T1000 (cell line): ENCODE measurements at places on chromosomes 16 and 17.

- DNase-seq, result no peak
These were observed 3.5 kb downstream of the SEC14L1 start for GRCh38 chr17:77144227-77144626.

GRCh38 chr17:37481001-37481665 lies 8.6 kb upstream of the DUSP14 start:
- DNase-seq, result no peak

GRCh38 chr17:48134912-48135480 lies 27.4 kb downstream of the SNX11 start:
- no peak for DNase-seq

DNA sequence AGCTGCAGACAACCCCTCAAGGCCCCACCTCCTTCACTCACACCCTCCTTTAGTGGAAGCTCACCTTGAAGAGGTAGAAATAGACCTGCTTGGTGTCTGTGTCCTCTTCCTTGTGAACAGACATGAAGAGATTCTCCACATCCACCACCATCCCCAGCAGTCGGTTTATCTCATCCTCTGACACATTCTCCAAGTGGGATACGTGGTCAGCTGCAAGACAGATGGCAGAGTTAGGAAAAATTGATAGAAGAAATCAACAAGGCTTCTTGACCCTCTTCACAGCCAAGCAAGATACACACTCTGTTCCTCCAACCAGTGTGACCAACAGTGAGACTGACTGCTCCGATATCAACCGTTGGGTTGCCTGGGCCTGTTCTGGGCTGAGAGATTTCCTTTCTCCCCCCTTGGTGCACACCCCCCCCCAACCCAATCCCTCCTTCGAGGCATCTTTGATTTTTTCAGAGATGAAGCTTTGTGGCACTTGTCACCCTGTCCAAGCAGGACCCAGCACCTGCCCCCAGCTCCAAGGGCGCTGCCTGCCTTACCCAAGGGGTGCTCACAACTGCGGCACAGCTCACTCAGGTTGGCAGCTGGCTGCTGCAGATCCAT lies 902 bp downstream of the KAT2A start:
- no peak for DNase-seq

DNA sequence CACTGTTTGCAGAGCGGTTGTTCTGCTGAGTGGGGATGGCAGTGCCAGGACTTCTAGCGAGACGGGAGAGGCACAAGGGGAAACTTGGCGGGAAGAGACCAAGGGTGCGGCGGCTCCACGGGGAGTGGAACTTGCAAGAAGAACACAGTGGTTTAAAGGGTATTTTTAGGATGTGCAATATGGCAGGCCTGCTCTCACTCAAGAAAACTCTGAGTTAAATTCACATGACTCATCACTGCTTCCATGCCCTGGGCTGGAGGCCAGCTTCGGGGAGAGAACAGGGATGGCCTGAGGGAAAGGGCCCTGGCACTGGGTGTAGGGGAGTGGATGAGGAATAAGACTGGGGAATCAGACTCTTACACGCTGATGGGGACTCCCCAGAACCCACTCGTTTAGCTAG lies 13.3 kb upstream of the CD300LD start:
- DNase-seq, result no peak

GRCh38 chr17:48541036-48541576 lies 3.8 kb downstream of the HOXB2 start:
- no peak for DNase-seq

GRCh38 chr17:9693755-9694154 lies 48.4 kb downstream of the USP43 start:
- DNase-seq, result no peak

GRCh38 chr16:9297437-9298113 lies 206.1 kb downstream of the HAPSTR1 start:
- no peak for DNase-seq

DNA sequence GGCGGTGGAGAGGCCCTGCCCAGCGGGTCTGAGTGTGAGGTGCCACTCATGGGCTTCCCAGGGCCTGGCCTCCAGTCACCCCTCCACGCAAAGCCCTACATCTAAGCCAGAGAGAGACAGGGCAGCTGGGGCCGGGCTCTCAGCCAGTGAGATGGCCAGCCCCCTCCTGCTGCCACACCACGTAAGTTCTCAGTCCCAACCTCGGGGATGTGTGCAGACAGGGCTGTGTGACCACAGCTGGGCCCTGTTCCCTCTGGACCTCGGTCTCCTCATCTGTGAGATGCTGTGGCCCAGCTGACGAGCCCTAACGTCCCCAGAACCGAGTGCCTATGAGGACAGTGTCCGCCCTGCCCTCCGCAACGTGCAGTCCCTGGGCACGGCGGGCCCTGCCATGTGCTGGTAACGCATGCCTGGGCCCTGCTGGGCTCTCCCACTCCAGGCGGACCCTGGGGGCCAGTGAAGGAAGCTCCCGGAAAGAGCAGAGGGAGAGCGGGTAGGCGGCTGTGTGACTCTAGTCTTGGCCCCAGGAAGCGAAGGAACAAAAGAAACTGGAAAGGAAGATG lies 11.2 kb downstream of the VASN start:
- no peak for DNase-seq

GRCh38 chr16:35525979-35526590 lies 2066.7 kb downstream of the TP53TG3F start:
- DNase-seq, result no peak

GRCh38 chr17:47717261-47717697 lies 15.8 kb upstream of the TBX21 start:
- no peak for DNase-seq

DNA sequence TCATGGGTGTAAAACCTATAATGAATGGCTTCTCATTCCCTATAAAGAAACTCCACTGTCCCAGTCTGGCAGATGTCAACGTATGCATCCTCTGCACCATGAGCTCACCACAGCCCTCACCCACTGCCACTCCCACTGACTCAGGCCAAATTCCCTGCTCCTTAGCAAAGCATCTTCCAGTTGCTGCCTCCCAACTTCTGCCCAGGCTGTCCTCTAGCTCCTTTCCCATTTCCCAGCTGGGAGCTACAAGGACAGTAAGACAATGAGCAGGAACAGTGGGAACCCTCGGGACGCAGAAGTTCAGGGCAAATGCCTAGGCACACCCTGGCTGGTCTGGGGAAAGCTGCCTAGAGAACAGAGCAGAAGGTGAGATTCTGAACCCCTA lies 9.1 kb upstream of the THAP11 start:
- DNase-seq, result no peak

DNA sequence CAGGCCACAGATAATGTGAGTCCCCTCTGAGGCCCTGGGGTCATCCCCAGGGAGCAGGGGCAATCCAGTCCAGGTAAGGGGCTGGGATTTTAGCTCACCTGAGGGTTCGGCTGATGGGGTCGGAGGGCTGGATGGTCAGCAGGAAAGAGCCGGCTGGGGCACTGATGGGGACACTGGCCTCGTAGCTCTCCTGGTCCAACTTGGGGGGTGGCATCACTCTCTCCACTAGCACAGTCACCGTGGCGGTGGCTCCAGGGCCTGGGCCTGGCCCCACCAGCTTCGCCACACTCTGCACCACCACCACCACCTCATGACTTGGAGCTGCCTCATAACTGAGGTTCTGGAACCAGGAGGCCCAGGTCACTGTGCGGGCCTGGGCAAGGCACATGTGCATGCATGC lies 6.9 kb downstream of the CDH16 start:
- no peak for DNase-seq

- no peak for DNase-seq
These were observed 9.4 kb upstream of the CPSF4L start for GRCh38 chr17:73271072-73271471.

DNA sequence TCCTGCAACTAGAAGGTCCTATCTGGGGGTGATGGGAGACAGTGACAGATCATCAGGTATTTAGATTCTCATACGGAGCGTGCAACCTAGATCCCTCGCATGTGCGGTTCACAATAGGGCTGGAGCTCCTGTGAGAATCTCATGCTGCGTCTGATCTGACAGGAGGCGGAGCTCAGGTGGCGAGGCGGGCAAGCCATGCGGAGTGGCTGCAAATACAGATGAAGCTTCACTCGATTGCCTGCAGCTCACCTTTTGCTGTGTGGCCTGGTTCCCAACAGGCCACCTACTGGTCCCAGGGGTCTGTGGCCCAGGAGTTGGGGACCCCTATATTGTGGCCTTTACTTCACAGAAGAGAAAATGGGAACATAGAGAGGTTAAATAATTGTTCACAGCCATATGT lies 200.4 kb downstream of the IRF8 start:
- no peak for DNase-seq

DNA sequence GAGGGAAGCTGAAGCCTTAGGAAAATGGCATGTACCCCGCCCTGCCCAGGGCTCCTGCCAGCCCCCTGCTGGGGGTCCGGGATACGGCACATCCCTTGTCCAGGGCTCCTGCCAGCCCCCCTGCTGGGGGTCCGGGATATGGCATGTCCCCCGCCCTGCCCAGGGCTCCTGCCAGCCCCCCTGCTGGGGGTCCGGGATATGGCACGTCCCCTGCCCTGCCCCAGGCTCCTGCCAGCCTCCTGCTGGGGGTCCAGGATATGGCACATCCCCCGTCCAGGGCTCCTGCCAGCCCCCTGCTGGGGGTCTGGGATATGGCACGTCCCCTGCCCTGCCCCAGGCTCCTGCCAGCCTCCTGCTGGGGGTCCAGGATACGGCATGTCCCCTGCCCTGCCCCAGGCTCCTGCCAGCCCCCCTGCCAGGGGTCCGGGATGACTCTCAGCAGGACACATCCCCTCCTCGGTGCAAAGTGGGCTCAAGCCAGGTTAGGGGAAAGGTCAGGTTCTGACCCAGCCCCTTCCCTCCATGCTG lies 43.2 kb downstream of the RPH3AL start:
- DNase-seq, result no peak

DNA sequence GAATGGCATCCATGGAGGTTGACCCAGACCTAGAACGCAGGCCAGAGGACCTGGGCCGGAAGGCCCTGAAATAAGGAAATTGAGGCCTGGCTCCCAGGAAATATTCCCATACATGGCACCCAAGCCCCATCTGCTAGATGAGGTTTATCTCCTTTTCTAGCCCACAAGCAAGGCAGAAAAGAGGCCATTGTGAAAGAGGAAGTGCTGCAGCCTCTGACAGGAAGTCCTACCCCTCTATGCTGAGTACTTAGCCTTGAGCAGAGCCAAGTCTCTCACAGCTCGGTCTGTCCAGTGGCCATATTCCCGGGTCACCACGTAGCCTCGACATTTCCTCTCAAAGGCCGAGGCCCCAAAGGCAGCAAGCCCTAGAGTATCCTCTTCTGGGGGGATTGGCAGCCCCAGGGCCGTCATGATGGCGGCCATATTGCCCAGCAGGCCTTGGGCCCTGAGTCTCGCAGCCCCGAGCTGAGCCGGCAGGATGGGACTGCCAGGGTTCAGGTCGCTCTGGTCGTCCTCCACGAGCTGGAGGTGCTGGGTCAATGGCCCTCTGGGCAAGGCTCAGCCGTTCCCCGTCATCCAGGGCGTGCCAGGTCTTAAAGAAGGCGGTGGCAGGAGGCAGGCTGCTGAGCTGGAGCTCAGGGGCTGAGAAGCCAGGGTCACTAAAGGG lies 7.8 kb downstream of the CTF1 start:
- no peak for DNase-seq

- no peak for DNase-seq
These were observed 86.5 kb downstream of the SNX29 start for GRCh38 chr16:12063004-12063395.

GRCh38 chr17:30808785-30809286 lies 15.7 kb downstream of the CRLF3 start:
- DNase-seq, result no peak

DNA sequence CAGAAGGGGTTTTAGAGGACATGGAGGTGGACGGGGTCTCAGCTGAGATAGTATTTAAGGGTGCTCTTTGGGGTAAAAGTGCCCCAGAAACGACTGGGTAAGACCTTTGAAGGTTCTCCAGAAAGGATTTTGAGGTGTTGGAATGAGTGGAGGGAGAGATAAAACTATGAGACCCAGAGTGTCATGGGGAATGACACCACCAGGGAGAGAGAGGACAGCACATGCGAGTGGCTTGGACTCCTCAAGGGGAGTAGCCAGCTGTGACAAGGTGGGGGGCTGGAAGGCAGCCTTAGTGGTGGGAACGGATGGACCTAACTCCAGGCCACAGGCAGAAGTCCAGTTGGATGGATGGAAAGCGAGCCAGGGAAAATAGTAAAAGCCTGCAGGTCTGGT lies 19.2 kb upstream of the PITPNM3 start:
- no peak for DNase-seq

- no peak for DNase-seq
These were observed 22.1 kb upstream of the MTMR4 start for GRCh38 chr17:58536542-58536941.

DNA sequence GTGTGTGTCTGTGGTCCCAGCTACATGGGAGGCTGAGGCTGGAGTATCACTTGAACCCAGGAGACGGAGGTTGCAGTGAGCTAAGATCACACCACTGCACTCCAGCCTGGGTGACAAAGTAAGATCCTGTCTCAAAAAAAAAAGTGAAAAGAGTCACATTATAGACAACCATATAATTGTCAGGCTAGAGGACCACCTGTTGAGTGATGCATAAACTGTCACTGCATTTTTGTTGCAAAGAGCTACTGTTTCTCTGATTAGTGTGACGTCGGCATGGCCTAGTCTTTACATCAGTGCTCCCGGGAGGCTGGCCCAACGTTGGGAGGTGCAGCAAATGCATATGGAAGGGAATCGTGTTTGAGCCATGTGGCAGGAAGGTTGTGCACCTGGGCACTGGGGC lies 50.2 kb downstream of the CLEC16A start:
- no peak for DNase-seq

DNA sequence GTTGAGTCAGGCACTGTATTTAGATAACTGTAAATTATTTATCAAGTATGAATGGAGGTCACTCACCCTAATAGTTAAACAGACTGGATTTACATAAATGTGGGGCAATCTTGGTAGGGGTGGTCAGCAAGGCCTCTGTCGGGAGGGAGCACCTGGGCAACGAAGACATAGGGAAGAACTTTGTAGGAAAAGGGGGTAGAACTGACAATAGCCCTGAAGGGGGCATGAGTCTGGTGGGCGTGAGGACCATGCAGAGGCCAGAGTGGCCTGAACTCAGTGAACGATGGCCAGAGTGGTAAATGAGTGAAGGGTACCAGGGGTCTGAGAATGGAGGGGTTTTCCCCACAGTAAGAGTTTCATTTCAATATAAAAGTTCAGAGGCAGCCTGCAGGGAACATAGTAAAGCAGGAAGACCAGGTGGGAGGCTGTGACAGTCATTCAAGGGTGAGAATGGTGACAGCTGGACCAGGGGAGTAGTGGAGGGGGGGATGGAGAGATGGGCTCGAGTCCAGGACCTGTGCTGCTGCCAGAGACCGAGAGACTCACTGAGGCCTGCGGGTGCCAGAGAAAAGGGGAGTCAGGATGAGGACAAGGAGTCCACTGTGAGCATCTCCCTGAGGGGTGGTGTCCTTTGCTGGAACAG lies 2.9 kb downstream of the C17orf67 start:
- DNase-seq, result no peak

- no peak for DNase-seq
These were observed 54.0 kb downstream of the CFDP1 start for GRCh38 chr16:75379339-75379738.

DNA sequence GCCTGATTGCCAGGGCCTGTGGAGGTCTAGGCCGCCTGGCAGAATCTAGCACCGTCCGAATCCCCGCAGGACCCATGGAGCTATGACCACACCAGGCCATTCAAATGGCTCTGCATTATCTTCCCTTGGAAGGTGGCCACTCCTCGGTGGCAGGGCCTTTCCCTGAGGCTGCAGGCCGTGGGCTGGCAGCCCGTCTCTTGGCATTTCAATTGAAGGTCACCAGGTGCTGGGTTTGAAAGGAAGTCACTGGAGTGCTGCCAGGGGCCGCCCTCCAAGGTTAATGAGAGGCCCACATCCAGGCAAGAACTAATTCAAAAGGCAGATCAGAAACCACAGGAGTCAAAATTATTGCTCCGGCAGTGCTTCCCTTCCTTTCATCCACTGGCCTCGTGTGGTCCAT lies 27.7 kb upstream of the CACNG5 start:
- no peak for DNase-seq
